ENCODE measurements at places on chromosomes 16 and 17. TPM values are rescaled to one million over a fixed set of nuclear protein-coding genes. Genes with fewer than 3 reads are reported as not detected.

ZNF174 gene
- total RNA-seq, result 10.3 TPM

RNF166 gene
- 74.2 TPM for total RNA-seq

PDILT gene
- total RNA-seq, result not detected

MT1A gene
- not detected for total RNA-seq

ADAMTS18 gene
- 0.69 TPM for total RNA-seq

GSG1L gene
- 0.38 TPM for total RNA-seq

CCL23 gene
- total RNA-seq, result not detected

AARS1 gene
- 60.4 TPM for total RNA-seq

SDF2 gene
- 52.8 TPM for total RNA-seq

BRICD5 gene
- total RNA-seq, result 21.1 TPM

MPP3 gene
- 5.2 TPM for total RNA-seq

Data from endothelial cell (in vitro differentiated cells).